ENCODE measurements at places on chromosomes 6 and 20.

DNA sequence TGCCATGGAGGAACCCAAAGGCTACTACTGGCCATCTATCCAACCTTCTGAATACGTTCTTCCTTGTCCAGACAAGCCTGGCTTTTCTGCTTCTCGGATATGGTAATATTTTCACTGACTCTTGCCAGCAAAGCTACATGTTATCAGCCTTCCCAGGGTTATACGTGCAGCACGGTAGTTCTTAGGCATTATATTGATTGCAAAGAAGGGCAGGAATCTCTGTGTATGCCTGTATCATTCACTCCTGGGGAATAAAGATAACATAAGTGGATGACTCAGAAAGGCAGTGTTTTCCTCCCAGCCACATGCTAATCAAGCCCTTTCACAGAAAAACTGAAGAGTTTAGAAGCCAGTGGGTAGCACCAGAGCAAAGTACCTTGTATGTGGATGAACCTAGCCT lies 98.7 kb downstream of the ADGRG6 start:
- H3K27ac ChIP-seq = no peak overlapping the region
- no peaks in the 10 kb centered on the region for H3K27me3 ChIP-seq
- H3K4me3 ChIP-seq = no peak overlapping the region
- H3K36me3 ChIP-seq = no peaks in the 10 kb centered on the region
- H3K4me1 ChIP-seq = no peaks in the 10 kb centered on the region

- H3K4me3 ChIP-seq = no peak overlapping the region
- no peaks in the 10 kb centered on the region for H3K4me1 ChIP-seq
- no peaks in the 10 kb centered on the region for H3K36me3 ChIP-seq
- no peak for DNase-seq
These were observed 1097.1 kb downstream of the KIF16B start for GRCh38 chr20:15476186-15476585.

DNA sequence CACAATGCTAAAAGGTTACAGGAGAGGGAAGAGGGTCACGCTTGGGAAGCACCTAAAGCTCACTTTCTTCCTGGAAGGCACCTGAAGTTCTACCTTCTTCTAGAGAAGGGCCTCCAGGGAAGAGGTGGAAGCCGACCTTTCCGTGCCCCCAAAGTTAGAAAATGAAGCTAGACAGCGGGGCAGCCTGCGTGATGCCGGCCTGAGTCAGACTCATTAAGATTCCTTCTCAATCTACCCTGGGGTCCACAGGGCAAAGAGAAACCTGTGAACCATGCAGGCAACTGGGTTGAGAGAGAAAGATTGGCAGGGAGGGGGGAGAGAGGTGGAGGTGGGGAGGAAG lies 54.8 kb upstream of the CCDC167 start:
- H3K27me3 ChIP-seq = peaks cover 24% of the 10 kb centered on the region
- no peaks in the 10 kb centered on the region for H3K36me3 ChIP-seq
- no peaks in the 10 kb centered on the region for H3K4me1 ChIP-seq
- no peak overlapping the region for H3K27ac ChIP-seq
- H3K4me3 ChIP-seq = no peak overlapping the region

GRCh38 chr6:12476484-12476883 lies 186.3 kb downstream of the EDN1 start:
- no peak overlapping the region for H3K4me3 ChIP-seq
- H3K27me3 ChIP-seq = no peaks in the 10 kb centered on the region
- no peak overlapping the region for H3K27ac ChIP-seq
- H3K36me3 ChIP-seq = no peaks in the 10 kb centered on the region
- no peaks in the 10 kb centered on the region for H3K4me1 ChIP-seq
- no peak for DNase-seq

- no peak overlapping the region for H3K27ac ChIP-seq
- no peaks in the 10 kb centered on the region for H3K27me3 ChIP-seq
- DNase-seq = no peak
- H3K4me1 ChIP-seq = no peaks in the 10 kb centered on the region
These were observed 49.3 kb downstream of the GFOD1 start for GRCh38 chr6:13438126-13438525.

GRCh38 chr6:45148711-45149341 lies 179.3 kb upstream of the RUNX2 start:
- DNase-seq = no peak
- H3K36me3 ChIP-seq = no peaks in the 10 kb centered on the region
- no peak overlapping the region for H3K4me3 ChIP-seq
- no peaks in the 10 kb centered on the region for H3K27me3 ChIP-seq
- H3K4me1 ChIP-seq = no peaks in the 10 kb centered on the region

Measured in sigmoid colon (tissue), 7 donors.